Muscle of leg (tissue), 16 donors: ENCODE measurements at places on chromosomes 4 and X. TPM values are rescaled to one million over a fixed set of nuclear protein-coding genes. Genes with fewer than 3 reads are reported as not detected.

- DNase-seq: no peak
Measured at GRCh38 chr4:3328814-3329663, 36.2 kb downstream of the RGS12 start.

The HERC6 gene
- 1.3 TPM for total RNA-seq

DNA sequence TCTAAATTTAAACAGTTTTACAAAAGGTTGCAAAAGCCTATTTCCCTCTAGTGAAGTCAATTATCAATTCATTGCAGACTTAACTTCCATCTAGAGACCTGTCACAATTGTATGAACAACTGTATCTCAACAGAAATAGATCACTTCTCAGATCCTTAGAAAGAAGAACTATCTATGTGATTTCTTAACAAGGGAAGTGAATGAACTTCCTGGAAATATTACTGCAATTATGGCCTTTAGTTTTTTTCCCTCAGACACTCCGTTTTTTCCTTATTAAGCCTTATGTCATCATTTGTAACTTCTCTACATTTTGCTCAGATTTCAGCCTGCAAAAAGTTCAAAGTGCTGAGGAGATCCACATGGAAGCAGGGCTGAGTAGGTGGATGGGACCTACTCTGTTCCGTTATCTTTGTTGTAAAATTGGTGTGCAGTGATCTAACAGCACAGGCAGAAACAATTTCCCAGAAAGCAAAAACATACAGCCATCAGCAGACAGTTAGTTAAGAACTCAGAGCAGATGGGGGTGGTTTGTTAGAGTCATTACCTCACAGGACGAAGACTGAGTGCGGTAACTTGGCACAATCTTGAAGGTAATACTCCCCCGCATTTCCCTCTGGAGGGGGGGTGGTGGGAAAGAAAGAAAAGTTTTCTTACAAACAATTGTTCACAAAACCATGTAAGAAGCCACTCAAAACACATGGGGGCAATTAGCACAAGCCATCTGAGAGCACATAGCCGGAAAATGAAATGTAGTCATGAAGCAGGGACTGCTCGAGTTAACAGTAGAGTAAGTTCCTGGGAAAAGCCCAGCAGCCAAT, 112.3 kb downstream of the NYX start:
- peak; percentile 78 for DNase-seq

The HHIP gene
- 3.5 TPM for total RNA-seq

The POU4F2 gene
- total RNA-seq: not detected

DNA sequence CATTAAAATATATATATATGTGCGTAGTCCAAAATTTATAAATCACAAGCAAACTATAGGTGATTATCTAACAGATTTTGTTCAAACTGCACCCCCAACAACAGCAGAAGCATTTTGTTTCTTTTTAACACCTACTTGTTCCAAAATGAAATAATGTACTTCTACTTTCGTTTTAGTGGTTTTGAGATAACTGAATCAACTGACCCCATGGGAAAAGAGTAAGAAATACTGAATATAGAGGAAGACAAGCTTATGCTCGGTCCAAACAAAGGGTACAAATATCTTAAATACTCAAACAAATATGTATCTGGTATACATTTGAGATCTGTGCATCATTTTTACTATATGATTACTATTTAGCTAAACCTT, 22.4 kb downstream of the MAP7D3 start:
- DNase-seq: no peak

The ZCCHC12 gene
- total RNA-seq: 0.27 TPM

The SPANXA1 gene
- total RNA-seq: not detected

The GAB1 gene
- 31.7 TPM for total RNA-seq

DNA sequence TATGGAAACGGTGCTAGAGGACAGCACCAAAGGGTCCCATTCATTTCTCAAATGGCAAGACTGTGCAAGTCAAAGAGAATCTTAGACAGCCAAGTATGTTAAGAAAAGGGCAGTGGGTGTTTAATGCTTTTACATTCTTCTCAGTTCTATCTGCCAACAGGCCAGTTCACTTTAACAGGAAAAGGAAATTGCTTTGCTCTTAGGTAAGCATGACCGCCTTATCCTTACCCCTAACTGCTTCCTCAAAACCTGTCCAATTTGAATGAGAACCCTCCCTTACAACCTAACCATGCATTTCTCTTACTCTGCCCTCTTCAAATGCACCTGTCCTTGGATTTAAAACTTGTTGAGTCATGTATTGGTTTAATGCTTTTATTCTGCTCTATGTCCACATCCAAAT, 44.5 kb upstream of the BLTP1 start:
- no peak for DNase-seq

GRCh38 chr4:118224243-118224829, 128.5 kb downstream of the PRSS12 start:
- peak; percentile 66 for DNase-seq

DNA sequence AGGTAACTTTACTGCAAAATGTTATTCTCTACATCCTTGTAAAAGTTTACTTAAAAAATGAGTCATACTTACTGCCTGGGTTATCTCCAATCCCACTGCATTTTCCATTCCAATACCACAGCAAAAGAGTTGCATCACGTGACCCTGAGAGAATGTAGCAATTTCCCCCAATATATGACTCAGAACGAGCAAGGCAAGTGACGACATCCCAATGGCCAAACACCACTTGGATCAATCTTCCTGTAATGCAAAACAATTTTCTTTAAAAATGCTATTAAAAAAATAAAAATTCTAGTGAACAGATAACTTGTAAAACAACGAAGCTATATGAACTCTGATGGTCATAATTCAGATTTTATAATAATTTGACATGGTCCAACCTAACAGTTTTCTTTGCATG, 224.3 kb downstream of the DCLK2 start:
- DNase-seq: peak; percentile 28

DNA sequence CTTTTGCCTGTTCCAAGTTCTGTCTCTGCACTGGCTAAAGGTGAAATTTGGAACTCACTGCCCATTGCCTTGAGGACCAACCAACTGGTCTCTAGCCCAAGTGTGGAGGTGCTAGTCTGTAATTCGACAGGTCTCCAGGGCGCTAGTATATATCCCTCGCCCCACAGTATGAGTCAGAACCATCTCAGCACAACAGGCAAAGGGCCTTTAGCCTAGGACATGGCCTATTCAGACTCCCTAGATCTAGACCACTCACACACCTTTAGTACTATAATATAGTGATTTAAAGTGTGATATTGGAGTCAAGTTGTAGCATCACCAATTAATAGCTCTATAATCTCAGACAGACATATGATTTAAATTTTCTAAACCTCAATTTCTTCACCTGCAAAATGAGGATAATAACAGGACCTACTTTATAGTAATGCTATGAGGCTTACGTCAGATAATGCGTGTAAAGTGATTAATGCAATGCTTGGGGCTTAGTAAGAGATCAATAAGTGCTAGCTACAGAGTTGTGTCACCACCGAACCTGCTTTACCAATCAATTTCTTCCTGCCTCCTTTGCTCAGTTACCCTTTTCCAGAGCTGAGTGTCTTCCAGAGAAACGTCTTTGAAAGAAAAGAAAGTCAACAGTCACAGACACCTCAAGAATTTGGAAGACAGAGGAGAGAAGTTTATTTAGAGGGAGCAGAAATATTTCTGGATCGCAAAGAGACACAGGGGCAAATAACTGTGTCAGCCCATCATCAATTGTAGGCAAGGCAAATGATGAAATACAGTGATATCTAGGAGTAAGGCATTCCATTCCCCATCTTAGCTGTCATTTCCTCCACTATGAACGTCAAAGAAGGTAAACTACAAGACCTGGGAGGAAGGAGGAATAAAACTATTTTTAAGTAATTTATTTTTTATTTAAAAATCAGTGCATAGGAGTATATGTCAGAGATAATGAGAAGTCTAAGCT, 2.3 kb downstream of the NOX1 start:
- DNase-seq: no peak

DNA sequence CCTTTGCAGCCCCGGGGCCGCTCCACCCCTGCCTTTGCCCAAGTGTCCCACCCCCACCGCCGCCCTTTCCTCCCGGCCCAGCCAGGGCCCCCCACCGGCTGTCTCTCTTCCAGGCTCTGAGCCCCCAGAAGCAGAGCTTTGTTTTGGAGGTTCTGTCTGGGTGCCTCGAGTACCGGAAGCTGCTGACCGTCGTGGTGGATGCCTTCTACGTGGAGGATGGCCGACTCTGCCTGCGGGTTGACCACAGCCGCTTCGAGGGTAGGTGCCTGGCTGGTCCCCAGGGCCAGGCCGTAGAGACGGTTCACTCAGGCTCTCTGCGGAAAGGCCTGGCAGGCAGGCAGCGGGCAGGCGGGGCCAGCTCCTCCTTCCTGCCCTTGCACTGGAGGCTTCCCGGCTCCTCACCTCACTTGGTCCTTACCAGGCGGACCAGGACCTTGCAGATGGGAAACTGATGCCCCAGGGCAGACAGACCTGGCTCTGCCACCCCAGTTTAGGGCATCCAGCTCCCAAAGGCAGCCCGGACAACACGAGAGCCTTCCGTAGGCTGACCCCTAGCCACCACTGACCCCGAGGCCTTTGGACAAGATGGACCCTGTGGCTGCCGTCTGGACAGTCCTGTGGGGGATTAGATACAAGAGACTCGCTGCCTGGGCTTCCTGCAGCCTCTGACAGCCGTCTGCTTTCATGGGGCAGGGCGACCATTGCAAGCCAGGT, 18.2 kb downstream of the CFAP99 start:
- no peak for DNase-seq

GRCh38 chr4:127881563-127881864, 821 bp downstream of the PLK4 start:
- DNase-seq: no peak

- DNase-seq: no peak
Measured at GRCh38 chrX:106684207-106684606, 42.3 kb upstream of the RNF128 start.

The CETN2 gene
- total RNA-seq: 35.5 TPM

GRCh38 chrX:30220661-30221060, 5.3 kb downstream of the MAGEB2 start:
- DNase-seq: no peak

GRCh38 chr4:158162631-158163030, 10.2 kb downstream of the GASK1B start:
- DNase-seq: no peak

DNA sequence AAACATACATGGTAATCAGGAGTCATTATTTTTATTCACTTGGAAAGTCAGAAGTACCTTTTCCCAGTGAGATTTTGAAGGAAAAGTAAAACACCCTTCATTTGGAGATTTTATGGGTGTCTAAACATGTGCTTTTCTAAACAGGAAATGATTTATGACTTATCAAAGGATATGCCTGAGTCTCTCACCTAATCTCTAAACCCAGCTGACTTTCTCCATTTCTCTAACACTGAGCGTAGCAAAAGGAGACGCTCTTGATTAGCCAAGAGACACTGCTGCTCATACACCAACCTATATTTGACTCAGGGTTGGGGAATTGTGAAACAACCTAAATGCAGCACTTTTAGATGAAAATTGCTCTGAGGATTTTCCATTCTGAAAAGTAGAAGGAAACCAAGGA, 468.5 kb upstream of the FTHL17 start:
- DNase-seq: no peak

- DNase-seq: no peak
Measured at GRCh38 chr4:48767055-48767929, 12.8 kb downstream of the FRYL start.
